Brain microvascular endothelial cell (primary cell): ENCODE measurements at places on chromosomes 16 and 17.

GRCh38 chr17:76027159-76027839, at the start of gene EVPL:
Gene EVPL, minus strand, starts transcription at chr17:76027306. Its CDS starts 108 bp downstream, at chr17:76027198.
- no peak for DNase-seq

DNA sequence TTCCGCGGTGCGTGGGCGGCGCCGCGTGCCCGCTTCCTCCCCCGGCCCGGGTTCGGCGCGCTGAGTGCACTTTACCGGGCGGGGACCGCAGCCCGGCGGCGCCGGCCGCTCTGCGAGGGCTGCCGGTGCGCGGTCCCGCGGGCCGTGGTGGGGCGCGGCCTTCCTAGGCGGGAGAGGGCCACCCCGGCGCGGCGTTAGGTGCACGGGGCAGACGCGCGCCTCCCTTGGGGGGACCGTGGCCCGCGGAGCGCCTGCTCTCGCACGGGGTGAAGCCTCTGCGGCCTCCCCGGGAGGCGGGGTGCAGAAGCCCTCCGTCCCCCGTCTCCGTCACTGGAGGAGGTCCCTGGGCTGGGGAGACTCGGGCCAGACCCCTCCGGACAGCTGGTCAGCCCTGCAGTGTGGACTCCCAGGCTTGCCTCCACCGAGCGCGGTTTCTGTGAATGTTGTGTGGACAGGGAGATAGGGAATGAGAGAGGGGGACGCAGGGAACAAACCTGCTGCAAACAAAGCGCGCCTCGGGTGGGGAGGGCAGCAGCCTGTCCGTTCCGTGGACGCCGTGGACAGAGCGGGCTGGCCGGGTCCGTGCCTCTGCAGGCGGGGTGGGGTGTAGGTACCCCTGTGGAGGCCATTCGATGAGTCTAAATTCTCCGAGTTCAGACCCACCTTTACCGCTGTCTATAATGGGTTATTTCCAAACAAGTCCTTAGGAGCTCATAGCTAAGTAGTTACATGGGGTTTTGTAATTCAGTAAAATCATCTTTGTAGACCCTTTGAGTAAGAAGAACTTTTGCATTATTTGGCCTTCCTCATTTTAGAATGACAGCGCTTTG, 721 bp downstream of the TBCD start:
- DNase-seq = no peak

GRCh38 chr16:2858245-2859025, 465 bp upstream of the PRSS22 start:
- DNase-seq = no peak

GRCh38 chr16:46709469-46710005, 20.1 kb downstream of the ORC6 start:
- no peak for DNase-seq

GRCh38 chr16:73568769-73569168, 520.8 kb upstream of the ZFHX3 start:
- DNase-seq = no peak

- DNase-seq = peak; percentile 27
Observed at GRCh38 chr16:72371307-72372086, 199.5 kb upstream of the PMFBP1 start.

DNA sequence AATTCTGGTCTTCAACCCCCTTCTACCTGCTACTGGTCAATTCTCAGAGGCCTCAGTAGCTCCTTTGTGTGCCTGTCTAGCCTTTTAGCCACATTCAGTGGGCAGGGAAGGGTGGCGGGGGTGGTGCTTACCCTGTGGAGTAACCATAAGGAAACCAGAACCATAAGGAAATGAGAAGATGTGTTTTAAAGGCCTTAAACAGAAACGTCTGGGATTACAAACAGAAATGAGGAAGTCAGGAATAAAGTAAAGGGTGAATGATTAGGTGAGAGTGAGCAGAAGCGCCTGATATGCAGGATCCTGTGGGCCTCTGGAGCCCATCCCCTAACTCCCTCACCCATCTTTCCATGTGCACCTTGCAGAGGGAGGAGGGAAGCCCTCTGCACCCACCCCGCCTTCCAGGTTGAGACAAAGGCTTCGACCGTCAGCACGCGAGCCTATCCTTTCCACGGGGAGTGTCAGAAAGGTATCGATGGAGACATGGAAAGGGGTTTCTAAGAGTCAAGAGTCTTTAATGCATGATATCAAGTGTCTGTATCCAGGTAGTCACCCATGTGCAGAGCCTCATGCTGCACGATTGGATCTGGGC, 20.4 kb downstream of the KIAA0513 start:
- DNase-seq = no peak

GRCh38 chr16:57479205-57479975, 6.9 kb downstream of the DOK4 start:
- peak; percentile 42 for DNase-seq

DNA sequence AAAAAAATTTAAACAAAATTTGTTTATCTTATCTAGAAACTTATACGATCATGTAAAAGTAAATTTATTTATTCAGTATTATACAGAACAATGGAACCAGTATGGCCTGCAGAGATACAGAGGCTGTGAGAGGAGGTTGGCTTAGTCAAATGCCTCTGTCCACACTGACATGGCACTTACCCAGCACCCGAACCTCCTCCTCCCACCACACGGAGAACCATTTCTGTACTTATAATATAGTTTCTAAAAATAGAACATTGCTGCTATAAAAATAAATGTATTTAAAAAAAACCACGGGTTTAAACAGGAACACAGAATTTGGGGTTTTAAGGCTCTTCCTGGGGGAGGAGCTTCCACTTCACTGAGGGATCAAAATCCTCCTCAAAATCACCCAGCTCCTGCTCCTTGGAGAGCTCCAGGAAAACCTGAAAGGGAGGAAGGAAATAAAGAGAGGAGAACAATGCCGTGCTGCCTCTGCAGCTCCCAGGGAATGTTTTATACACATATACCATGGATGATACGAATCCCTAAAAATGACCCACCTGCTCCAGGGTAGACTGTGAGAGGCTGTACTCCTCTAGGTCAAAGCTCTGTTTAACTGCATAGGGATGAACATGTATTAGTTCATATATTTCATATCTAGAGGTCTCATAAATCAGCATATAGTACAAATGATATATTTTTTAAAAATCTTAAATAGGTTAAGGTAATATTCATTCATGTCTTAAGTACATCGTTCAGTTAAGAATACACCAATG, 87.3 kb downstream of the ABCA8 start:
- DNase-seq = no peak

- DNase-seq = no peak
Observed at GRCh38 chr17:27985736-27986399, 56.6 kb upstream of the NLK start.
